Stomach (tissue), 19 donors: ENCODE measurements at places on chromosomes 13 and 19. TPM values are rescaled to one million over a fixed set of nuclear protein-coding genes. Genes with fewer than 3 reads are reported as not detected.

Gene IZUMO4
- total RNA-seq = 3.5 TPM

Gene DLEU7
- total RNA-seq = not detected

Gene UPK1A
- total RNA-seq = not detected

Gene CD177
- total RNA-seq = not detected

Gene ZNF665
- total RNA-seq = 1.7 TPM

Gene CNN2
- 7.0 TPM for total RNA-seq

Gene MARK4
- 21.8 TPM for total RNA-seq

DNA sequence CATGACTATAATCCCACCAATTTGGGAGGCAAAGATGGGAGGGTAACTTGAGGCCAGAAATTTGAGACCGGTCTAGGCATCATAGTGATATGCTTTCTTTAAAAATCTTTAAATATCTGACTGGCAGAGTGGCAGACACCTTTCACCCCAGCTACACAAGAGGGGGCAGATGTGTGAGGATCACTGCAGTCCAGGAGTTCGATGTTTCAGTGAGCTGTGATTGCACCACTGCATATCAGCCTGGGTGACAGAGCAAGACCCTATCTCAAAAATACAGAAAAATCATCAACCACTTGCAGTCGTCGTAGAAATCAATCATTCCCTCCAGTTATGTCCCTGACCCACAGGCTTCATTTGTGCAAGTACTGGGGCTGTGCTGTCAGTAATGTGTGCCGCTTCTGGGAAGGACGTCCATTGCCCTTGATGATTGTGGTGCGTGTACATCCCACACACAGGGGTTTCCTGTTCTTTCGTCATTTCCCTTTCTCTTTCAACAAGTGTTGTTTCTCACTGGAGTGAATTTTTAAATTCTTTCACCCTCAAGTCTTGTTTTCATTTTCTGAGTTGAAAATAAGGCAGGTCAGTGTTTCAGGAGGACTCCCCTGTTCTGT lies 1.4 kb downstream of the LGALS14 start:
- DNase-seq = no peak

GRCh38 chr13:50549221-50549942 lies 294.1 kb downstream of the DLEU7 start:
- no peak for DNase-seq

- DNase-seq = peak; percentile 86
These were observed at the start of gene FGF9 for GRCh38 chr13:21670883-21671619. TSS of gene FGF9 (plus strand) at chr13:21671073. CDS start at chr13:21671913, 840 bp downstream.

DNA sequence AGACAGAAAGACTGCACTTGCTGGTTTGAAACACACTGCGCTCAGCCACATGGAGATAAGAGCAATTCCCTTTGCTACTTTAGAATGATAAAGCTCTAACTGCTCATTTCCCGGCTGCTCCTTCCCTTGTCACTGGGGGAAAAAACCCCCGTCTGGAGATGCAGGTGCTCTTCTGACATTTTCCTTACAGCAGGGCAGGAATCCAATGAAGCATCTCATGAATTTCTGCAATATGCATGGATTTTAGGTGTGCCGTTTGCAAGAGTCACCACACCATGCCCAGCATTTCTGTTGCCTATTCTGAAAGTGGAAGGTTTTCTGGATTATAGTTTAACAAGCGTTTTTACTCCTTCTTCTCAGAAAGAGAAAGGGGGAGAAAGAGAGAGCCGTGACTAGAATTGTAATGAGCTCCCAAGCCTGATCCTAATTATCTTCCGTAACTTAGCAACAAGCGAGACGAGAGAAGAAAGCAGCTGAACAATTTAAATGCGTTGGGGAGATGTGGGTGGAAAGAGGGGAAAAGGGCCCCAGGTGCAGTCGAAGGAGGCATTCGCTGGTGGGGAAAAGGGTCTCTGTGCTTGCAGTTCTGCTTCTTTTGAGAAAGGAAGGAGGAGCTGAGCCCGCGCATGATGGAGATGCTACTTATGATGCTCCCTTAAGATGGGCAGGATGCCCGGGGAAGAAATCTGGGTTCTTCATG lies 76.6 kb upstream of the SPATA13 start:
- DNase-seq = peak; percentile 32

- no peak for DNase-seq
These were observed 12.8 kb downstream of the ZNF439 start for GRCh38 chr19:11861301-11861700.

GRCh38 chr19:18551631-18552030 lies 6.0 kb upstream of the KXD1 start:
- DNase-seq = no peak

- no peak for DNase-seq
These were observed 2.2 kb upstream of the TNFRSF19 start for GRCh38 chr13:23567906-23568460.

DNA sequence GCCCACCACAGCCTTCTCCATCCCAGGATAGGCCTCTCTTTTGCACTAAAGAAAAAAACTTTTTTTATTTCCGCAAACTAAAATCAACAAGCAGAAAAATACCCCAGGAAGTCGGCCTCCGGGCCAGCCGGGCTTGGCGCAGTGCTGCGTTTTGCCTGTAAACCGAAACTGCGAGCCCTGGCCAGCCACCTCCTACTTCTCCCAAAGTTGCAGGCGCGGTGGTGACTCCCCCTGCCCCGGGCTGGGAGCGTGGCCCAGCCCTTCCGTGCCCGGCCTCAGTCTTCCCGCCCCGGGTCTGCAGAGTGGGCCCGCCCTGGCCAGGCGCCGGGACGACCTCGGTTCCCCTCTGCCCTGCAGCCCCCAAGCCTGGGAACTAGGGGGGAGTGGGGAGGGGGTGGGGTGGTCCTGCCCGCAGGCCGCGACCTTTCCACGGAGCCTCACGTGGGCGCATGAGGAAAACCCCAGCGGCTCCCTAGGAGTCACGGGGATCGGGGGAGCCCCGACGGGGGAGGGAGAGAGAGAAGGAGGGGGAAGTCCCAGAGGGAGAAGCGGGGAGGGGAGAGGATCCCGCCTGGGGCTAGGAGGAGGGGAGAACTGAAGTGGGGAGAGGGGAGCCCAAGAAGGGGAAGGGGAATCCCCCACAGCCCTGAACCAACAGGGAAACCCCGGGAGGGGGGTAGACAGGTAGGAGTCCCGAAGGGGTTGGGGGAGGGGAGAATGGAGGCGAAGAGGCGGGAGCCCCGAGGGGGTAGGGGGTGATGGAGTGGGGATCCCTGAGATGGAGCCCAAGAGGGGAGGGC lies 3.0 kb downstream of the GADD45B start:
- DNase-seq = peak; percentile 91

GRCh38 chr19:14061751-14062557 lies at the start of gene PALM3:
TSS of gene PALM3 (minus strand) at chr19:14062076. CDS start at chr19:14061980, 96 bp downstream.
- DNase-seq = peak; percentile 90

- peak; percentile 77 for DNase-seq
These were observed 12.4 kb downstream of the MAST3 start for GRCh38 chr19:18109733-18110608.

- DNase-seq = no peak
These were observed 304.2 kb downstream of the COG6 start for GRCh38 chr13:39959497-39960144.

DNA sequence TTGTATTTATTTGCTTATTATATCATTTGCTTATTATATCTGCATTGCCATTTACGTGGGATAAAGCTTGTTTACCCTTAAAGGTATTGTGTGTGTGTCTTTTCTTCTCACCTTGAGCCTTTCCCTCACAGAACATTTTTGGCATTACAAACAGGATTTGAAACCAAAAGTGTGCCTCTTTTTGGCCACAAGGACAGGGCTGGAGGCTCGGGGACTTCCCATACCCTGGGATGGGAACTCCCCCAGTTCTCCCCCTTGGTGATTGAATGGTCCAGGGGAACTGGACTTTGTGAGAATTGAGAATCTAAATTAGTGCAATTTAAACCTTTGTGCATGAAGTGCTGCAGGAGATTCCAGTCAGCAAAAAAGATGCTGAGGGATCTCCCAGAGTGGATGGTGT lies 2.4 kb upstream of the ZNF506 start:
- no peak for DNase-seq

- no peak for DNase-seq
These were observed 86.3 kb downstream of the PCCA start for GRCh38 chr13:100175078-100175802.

- no peak for DNase-seq
These were observed 9.1 kb upstream of the POP4 start for GRCh38 chr19:29596885-29597525.

GRCh38 chr13:40604135-40604534 lies 62.3 kb downstream of the FOXO1 start:
- no peak for DNase-seq

GRCh38 chr13:98405690-98406344 lies 171.1 kb downstream of the STK24 start:
- DNase-seq = no peak

DNA sequence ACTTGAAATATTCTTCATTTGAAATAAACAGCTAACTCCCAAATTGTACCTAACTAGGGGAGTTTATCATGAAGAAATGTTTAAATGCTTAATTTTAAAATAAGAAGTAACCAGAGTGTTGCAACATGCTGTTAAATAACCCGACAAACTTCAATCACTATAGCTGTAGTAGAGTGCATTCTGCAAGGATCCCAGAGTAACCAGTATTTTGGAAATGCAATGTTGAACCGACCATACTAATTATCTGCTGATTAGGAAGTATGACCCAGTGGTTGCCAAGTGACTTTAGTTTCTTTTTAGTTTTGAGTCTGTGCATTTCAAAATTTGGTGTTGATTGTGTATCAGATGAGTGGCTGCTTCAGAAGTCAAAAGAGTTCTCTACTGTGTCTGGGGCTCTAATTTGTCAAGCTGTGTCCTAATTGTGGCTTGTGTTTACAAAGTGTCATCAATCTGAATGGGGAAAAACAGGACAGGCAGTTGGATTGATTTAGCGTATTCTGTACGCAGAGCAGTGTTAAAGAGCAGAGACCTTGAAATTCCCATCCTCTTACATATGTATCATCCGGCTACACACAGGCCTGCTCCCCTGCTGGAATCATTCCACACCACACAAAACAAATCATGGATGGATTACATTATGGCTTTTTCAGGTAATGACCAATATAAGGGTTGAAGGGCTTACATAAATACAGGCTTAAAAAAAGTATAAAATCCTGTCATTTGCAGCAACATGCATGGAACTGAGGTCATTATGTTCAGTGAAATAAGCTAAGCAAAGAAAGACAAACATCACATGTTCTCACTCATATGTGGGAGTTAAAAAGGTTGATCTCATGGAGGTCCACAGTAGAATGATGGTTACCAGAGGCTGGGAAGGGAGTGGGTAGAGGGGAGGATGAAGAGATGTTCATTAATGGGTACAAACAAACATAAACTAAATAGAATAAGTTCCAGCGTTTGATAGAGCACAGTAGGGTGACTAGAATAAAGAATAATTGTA lies 351.5 kb downstream of the KLF12 start:
- DNase-seq = peak; percentile 42

GRCh38 chr19:49887665-49888509 lies 8.8 kb downstream of the IL4I1 start:
- peak; percentile 68 for DNase-seq

DNA sequence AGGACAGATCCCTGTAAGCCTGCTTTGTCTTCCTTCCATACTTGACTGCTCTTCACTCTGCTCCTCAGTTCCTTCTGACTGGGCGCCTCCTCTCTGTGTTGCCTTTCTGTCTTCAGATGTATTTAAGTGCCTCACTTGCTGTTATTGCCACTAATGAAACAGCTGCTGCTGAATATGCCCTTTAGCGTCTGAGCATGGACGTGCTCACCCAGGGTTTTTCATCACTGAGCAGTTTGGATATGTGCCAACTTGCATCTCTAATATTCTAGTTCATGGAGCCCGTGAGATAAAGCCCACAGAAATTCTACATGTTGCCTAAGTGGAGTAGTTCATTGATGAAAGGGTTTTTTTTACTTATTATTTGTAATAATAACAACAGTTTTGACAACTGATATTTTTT lies 198.2 kb downstream of the MYO16 start:
- no peak for DNase-seq

- DNase-seq = no peak
These were observed 12.5 kb downstream of the LAIR2 start for GRCh38 chr19:54515156-54515555.

DNA sequence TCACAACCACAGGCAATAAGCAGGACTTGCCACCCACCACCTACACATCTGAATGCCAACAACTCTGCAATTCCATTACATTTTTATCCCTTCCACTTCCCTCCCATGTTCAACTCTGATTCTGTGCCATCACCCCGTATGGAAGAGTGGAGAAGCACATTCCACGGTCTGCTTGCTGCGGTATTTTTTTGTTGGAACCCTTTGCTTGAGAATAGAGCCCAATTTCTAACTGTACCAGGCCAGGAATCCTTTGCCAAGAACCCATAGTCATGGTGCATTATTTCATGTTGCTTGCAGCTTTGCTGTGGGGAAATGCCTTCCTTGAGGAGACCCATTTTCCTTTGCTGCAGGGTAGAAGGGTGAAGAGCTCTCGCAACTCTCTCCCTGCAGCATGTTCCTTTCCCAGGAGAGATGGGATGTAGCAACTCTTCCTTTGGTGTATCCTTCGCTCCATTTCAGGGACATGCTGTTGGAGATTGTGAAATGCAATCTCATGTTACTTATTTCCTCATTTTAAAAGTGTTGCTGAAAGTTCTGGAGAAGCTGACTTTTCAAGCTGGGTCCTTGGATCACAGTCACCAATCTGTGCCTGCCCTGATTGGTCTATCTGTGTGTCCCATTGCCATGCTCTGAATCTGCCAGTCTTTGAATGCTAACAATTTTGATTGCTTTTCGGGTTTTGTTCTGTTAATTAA lies 69.8 kb upstream of the STARD13 start:
- no peak for DNase-seq

GRCh38 chr13:30334663-30335386 lies 27.5 kb upstream of the KATNAL1 start:
- DNase-seq = peak; percentile 24

GRCh38 chr13:73242515-73243015 lies 183.8 kb downstream of the KLF5 start:
- no peak for DNase-seq

GRCh38 chr13:59770451-59770850 lies 393.3 kb downstream of the DIAPH3 start:
- no peak for DNase-seq

DNA sequence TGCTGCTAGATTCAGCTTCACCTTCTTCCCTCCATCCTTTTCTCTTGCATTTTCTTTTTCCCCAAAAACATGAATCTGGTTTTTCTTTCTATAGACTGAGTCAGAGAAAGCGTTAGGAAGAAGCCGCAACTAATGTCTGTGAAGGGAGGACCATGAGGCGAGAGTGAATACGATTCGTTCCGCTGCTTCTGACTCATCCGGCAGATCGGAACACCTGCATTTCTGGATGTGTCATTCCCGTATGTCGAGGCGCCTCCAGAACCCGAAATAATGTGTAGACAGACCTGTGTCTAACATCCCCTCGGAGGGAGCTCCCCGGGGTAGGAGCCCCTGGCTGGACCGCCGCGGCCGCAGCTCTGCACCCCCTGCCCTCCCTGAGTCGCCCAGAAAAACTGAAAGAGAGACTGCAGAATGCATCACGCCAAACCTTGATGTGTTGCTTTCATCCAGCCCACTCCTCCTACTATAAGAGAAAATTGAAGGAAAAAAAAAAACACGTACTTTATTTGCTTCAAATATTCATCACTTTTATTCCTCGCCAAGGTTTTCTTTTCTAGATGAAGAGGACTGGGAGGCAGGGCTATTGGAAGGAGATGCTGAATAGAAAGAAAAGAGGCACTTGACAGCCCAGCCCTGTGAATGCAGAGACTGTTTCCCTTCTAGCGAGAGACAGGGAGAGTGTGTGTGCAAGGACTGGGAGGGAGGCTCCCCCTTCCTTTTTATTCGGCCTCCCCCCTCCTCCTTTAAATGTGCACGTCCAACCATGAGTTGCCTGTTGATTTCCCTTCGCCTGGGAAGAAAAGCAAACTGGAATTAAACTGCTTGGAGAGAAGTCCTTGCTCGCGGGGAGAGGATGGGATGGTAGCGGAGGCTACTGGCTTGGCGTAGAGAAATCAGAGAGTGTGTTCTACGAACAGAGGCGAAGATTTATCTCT lies 616 bp upstream of the PCDH17 start:
- no peak for DNase-seq

GRCh38 chr13:101626925-101627555 lies 174.6 kb downstream of the ITGBL1 start:
- DNase-seq = no peak
